Lung microvascular endothelial cell (primary cell): ENCODE measurements at places on chromosomes 12 and 14. TPM values are rescaled to one million over a fixed set of nuclear protein-coding genes. Genes with fewer than 3 reads are reported as not detected.

DNA sequence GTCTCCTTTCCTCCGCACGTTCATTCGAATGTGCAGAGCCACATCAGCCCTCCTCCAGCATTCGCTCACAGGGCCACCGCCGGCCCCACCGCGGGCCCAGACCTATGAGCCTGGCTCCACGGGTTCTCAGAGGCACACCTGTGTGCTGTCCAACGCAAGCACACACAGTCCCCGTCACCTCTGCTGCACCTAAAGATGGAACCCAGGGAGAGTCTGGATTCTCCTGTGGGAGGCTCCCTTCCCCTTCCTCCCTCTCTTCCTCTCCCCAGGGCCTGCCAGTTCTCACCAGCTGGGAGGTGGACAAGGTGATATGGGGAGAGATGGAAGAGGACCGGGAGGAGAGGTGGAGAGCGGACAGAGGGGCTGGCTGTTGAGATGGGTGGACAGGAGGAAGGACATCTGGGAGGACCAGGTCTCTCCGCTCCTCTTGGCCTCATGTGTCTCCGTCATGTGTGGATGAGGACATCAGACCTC is 4.9 kb upstream of the AQP6 start:
- DNase-seq: no peak

DNA sequence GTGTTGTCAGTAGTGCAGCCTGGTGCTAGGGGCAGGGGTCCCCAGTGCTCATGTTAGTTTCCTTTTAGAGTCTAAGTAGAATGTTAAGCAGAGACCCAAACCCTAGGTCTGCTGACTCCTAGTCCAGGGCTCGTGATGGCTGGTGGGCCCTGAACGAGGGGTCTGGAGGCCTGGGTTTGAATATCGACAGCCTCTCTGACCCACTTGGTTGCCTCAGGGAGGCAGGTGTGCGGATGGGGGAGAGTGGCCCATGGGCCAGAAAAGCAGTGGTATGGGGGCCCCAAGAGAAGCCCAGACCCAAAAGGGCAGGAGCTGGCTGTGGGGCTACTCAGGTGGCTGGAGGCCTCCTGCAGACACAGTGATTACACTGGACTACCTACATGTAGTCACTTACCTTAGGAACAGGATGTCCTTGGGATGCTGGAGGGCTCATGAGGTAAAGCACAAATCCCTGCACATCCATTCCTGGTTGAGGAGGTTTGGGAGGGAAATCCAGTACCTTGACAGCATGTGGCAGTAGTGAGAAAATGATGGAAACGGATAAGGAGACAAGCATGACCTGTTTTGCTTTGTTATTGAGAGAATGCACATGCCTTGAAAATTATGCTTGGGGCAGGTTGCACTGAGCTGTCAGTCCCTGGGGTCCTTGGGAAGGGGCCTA is 1.7 kb upstream of the SLC25A29 start:
- no peak for DNase-seq

GRCh38 chr12:117038919-117039318 is 60.3 kb downstream of the TESC start:
- DNase-seq: no peak

DNA sequence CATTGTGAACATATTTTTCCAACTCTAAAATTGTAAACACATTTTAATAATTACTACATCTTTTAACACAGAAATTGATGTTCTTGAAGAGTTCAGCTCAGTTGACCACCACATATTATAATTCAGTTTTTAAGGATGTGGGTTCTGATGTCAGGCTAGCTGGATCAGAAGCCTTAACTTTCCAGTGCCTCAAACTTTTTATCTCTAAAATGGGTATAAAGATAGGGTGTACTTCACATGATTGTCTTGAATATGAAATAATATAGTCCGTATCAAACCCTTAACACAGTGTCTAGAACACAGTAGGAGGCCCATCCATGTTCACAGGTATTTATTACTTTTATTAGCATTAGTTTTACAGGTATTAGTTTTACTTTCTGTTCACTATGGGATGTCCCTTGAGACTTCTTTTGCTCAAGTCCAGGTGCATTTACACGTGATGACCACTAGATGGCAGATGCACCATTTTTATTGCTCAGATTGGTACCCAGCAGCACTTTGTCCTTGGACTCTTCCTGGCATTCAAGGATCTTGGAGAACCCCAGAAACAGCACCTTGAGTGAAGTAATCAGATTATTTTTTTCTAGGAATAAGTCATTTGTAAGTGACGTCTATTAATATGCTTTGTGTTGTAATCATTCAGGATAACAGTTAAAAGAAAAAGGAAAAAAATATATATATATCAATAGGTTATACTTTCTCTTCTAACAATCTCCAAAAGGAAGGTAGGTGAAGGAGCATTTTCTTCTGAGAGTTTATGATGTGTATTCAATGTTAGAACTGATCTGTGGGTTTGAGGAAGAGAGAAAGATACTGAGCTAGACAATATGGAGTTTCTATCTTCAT is 580.2 kb downstream of the ETNK1 start:
- DNase-seq: peak; percentile 69

The IL31 gene
- total RNA-seq: not detected in 2 replicates
